ENCODE measurements at places on chromosomes 3 and 15. TPM values are rescaled to one million over a fixed set of nuclear protein-coding genes. Genes with fewer than 3 reads are reported as not detected.

DNA sequence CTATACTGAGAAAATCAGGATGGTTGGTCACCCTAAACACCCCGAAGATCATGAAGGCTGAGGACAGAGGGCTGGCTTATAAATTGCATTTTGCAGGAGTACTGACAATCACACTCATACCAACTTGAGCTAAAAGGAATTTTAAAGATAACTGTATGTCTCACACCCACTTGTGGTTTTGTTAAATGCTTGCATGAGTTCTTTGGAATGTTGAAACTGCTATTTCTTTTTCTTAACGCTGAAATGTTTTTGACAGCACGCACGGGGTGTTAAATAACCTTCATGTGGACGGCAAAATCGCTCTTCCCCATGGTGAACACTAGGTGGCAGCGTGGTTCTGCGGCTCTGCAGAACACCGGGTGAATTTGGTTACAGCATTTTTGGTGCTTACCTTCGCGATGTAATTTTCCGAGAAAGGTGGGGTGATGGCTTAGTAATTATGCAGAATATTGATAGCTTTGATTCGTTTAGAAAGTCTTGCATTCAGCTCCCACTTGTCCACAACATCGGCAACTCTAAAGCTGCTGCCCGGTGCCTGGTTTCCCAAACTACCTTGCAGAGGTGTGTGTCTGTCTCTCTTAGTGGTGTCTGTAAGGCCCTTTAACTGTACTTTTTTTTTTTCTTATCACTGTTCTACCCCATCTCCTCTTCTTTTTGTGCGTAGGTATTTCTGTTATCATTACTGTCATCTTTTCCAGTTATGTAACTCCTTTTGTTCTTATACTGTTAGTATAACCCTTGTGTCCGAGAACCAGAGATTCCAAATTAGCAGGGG lies 51.7 kb downstream of the ARNT2 start:
- peak; percentile 74 for DNase-seq

DNA sequence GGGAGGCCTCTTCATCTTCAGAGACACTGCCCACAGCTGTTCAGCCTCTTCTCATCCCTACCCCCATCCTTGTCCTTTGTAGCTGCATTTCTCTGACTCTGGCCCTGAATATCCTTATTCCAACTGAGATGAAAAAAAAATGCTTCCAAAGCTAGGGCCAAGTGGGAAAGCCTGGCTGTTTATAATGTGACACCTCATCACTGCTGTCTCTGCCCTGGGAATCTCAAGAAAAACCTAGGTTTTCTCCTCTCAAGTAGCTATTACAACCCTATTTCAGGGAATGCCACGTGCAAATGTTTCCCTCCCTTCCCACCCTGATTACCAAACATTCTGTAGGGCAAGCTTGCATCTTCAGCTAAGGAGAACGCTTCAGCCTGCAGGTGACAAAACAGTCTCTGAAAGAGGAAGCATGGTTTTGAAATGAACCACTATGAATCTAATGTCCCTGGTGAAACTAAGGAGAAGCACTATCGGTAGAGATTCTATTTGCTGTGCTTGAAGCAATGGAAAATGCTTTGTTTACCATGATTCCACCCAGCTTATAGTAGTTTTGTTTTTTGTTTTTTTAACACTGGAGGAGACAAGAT lies 65.4 kb downstream of the USF3 start:
- no peak for DNase-seq

The SPINK8 gene
- not detected for total RNA-seq

The ABHD17C gene
- total RNA-seq = 5.8 TPM

- no peak for DNase-seq
Measured at GRCh38 chr15:41790756-41791546, 16.7 kb downstream of the MAPKBP1 start.

- DNase-seq = no peak
Measured at GRCh38 chr3:108953700-108954099, at the start of gene GUCA1C. Gene GUCA1C (minus strand): TSS chr3:108953879. CDS start chr3:108953762, 117 bp downstream.

GRCh38 chr3:62923066-62923465 lies 47.9 kb upstream of the CADPS start:
- no peak for DNase-seq

The CELF6 gene
- total RNA-seq = 0.37 TPM

DNA sequence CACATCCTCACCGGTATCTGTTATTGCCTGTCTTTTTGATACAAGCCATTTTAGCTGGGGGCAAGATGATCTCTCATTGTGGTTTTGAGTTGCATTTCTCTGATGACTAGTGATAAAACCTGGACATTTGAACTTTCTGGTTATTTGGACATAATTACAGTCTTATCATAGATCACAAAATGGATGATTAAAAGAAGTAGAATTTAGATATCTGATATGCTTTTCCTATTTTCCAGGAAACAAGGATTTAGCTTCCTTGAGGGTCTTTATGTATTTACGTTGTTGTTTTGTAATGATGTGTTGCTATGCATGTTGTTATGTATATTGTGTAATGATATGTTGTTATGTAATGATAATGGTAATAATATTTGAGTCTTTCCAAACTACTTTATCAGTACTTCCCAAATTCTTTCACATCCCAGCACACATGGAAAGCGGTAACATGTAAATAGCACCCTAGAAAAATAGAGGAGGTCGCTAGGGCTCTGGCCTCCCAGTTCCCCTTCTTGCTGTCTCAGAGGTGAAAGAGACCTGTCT lies 53.8 kb downstream of the GJD2 start:
- DNase-seq = no peak

GRCh38 chr3:124565013-124565412 lies 165.2 kb upstream of the UMPS start:
- DNase-seq = peak; percentile 62

The SEMA3B gene
- 2.1 TPM for total RNA-seq

GRCh38 chr15:97177151-97177577 lies 783.3 kb upstream of the ARRDC4 start:
- DNase-seq = no peak

DNA sequence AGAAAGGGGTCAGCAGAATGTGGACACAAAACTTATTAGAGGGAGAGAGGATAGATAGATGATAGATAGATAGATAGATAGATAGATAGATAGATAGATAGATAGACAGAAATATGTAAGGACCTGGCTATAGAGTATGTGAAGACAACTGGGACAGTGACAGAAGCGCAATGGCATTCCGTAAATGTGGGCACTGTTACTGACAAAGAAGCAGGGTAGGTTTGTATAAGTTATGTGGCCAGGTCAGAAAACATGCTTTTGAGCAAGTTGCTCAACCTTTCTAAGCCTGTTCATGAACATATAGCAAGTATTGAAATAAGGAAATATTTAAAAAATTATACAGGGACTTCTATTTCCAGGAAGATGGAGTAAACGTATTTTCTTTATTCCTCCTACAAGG lies 17.3 kb upstream of the SNTN start:
- DNase-seq = no peak

The RPL39L gene
- total RNA-seq = 21.4 TPM

The TAMM41 gene
- total RNA-seq = 30.2 TPM

GRCh38 chr3:34155108-34155507 lies 356.7 kb downstream of the PDCD6IP start:
- DNase-seq = no peak

DNA sequence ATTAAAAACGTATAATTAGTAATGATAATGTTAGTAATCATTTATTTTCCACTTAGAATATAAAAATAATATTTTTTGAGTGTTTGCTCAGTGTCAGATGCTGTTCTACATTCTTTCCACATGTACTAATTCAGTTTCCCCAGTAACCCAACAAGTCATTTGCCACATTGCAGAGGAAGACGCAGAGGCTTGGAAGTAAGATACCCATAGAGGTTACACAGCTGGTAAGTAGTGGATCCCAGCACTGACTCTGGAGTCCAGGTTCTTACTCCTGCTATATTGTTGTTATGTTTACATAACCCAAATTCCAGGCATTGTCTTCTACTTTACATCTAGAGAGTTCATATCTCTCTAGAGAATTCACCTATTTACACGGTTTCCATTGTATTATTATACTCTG lies 48.2 kb upstream of the MYO5C start:
- DNase-seq = no peak

GRCh38 chr15:66937588-66937987 lies 127.8 kb upstream of the SMAD3 start:
- DNase-seq = no peak

DNA sequence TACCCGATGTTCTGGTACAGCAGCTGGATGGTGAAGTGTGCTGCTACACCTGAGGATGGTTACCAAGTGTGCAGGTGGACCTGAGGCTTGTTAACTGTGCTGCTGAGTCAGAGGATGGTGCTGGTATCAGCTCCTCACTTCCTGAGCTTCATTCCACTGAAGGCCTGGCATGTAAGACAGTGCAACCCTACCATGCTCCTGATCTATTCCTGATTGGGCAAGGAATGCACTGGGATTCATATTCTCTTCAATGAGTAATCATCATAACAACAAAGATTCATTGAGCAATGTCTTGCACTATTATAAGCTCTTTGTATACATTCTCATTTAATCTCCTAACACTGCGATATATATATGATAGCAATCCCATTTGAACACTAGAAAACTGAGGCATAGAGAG lies 62.9 kb upstream of the THSD4 start:
- DNase-seq = no peak

- DNase-seq = no peak
Measured at GRCh38 chr3:129597087-129597999, 9.1 kb downstream of the PLXND1 start.

DNA sequence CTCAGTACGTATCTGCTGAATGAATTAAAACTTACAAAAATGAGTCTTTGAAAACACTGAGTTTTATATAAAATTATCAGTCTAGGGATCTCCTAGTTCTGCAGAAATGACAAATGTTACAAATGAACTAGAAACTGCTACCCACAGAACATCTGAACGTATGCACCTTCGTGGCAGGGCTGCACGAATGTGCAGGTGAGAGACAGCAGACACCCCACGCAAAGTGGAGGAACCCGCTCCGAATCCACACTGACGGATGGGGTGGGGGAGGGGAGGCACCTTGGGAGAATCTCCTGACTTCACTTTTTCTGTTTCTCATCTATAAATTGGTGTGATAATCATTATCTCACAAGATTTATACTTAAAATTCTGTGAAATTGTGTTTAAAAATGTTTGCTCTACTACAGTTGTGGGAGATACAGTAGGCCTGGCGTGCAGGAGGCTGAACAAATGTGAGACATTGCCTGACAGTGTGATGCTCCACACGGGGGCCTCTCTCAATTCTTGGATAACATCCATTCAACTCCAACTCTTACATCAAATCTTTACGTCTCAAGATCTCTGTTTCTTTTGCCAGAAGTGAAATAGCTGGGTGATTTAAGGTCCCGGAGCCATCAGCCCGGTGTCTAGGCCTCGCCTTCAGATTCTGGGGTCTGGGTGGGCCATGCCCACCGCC lies 86.9 kb downstream of the ATP10A start:
- no peak for DNase-seq

The CRELD1 gene
- 12.6 TPM for total RNA-seq

GRCh38 chr3:182198345-182198744 lies 486.6 kb downstream of the SOX2 start:
- no peak for DNase-seq

The NCBP2 gene
- 107 TPM for total RNA-seq

DNA sequence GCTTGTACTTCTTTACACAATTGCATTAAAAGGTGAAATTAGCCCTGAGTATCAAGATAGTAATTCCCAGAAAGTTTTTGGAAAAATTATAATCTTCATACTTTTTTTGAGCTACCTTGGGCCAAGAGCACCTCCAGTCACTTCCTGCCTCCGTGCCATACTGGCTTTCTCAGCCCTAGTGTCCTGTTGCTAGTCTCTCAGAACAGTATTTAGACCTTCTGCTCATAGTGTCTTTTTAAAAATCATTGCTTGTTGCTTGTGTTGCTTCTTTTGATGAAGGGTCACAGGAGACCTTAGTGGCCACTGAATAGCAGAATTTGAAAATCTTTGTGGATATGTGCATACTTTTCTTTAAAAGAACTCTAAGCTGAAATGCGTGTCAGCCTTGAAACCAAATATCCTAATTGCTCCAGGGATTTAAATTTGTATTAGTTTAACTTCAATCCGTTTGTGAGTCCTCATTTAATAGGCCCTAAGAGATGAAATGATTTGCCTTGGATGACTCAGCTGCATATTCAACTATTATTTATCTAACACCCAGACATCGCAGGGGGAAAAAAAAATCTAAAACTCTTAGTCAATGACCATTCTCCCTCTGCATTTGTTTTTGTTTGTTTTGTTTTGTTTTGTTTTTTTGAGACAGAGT lies 29.1 kb upstream of the LXN start:
- no peak for DNase-seq

- DNase-seq = no peak
Measured at GRCh38 chr15:69132977-69133861, 27.2 kb upstream of the GLCE start.

The CYP8B1 gene
- total RNA-seq = not detected

DNA sequence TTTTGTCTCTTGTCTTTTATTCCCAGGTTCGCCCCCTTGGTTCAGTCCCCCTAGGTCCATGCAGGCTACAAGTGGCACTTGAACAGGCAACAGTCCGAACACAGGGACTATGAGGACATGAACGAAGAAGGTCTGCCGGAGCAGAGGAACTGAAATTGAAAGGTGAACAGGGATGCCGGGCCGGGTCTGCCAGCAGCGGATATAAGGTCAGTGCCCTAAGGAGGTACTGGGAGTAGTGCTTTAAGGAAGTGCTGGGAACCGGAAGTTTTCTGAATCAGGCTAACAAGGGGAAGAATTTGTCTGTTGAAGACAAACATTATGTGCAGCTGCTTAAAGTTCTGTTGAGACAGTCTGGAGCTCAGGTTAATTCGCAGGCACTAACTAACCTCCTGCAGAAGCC lies 46.8 kb downstream of the LSM3 start:
- DNase-seq = no peak

DNA sequence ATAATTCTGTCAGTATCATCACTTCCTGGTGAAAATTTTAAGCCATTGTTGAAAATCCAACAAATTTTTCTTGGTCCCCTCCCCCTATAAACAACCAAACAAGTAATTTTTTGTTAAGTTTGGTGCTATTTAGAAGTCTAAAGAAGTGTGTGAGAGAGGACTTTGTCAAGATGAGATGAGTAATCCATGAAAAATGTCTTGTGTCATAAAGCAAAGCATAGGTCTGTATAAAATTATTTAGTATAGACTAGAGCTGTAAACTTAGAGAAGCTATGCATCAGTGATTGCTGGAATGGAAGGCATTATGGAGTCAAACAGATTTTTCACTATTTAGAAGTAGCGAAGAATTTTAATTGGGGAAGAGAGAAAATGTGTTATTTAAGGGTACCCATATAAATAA lies 31.4 kb downstream of the MAPK6 start:
- no peak for DNase-seq

DNA sequence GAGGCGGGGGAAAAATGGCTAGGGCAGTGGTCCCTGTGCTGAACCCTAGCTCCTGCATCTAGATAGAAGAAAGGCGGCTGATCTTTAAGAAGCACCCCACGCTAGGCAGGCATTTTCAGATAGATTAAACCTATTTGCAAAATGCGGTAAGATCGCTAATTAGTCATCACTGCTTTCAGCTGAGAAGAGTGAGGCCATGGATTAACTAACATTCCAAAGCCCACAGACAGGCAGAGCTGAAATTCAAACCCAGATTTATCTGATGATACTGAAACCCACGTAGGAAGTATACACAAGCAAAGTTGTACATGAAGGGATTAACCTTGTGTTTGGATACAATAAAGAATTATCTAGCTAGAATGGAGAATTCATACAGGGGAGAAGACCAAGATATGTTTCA lies 4.8 kb downstream of the ADPGK start:
- DNase-seq = no peak
